A549 treated with GW870086 at 1 μM for 4 hours (cell line): ENCODE measurements at places on chromosomes 6 and 20. TPM values are rescaled to one million over a fixed set of nuclear protein-coding genes. Genes with fewer than 3 reads are reported as not detected.

The RIPPLY2 gene
- 0.26 to 1.5 TPM (median 0.58 TPM) in 4 of 5 replicates, not detected in the other for total RNA-seq

The PHACTR2 gene
- total RNA-seq = 3.8 to 4.8 TPM (median 4.1 TPM) in 5 replicates

The MTG2 gene
- 30.7 to 39.4 TPM (median 36.4 TPM) in 5 replicates for total RNA-seq

The INSM1 gene
- total RNA-seq = not detected in 5 replicates

The PTGIS gene
- total RNA-seq = 0.02 to 0.09 TPM (median 0.06 TPM) in 3 of 5 replicates, not detected in the others
